ENCODE measurements at places on chromosomes 6 and 20. TPM values are rescaled to one million over a fixed set of nuclear protein-coding genes. Genes with fewer than 3 reads are reported as not detected.

Gene COL10A1
- 0.55 TPM for polyA plus RNA-seq

Gene HRH3
- 0.15 TPM for polyA plus RNA-seq

GRCh38 chr6:166633732-166634535 is 6.9 kb upstream of the RPS6KA2 start:
- DNase-seq, result no peak

DNA sequence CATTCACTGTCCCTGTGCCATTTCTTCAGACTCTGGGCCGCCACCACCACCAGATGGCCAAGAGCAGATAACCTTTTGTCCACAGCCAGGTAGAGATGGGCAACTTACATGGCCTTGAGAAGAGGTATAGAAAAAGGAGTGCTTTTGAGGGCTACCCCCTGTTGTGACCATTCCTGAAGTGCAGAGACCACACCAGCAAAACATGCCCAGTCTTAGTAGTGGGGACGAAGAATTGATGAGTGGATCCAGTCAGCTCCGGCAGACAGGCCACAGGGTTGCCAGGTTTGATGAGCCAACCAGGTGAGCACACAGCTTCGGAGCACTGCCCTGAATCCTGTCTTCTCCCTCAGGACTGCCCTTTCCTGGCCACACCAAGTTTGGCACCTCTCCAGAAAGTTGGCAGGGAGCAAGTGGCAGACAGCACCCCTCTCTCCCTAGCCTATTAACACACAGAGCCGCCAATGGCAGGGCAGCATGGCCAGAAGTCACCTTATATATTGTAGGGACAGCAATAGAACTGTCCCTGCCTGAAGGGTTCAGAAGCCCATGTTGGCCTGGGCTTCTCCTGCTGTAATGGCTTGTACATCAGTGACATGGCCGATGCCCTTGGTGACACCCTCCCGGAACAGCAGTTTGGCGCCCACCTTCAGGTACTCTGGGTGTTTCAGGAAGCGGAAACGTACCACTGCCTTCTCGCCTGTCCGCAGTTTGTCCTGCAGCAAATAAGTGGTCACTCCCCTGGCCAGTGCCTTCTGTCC is 7.8 kb downstream of the GTPBP2 start:
- no peak for DNase-seq

DNA sequence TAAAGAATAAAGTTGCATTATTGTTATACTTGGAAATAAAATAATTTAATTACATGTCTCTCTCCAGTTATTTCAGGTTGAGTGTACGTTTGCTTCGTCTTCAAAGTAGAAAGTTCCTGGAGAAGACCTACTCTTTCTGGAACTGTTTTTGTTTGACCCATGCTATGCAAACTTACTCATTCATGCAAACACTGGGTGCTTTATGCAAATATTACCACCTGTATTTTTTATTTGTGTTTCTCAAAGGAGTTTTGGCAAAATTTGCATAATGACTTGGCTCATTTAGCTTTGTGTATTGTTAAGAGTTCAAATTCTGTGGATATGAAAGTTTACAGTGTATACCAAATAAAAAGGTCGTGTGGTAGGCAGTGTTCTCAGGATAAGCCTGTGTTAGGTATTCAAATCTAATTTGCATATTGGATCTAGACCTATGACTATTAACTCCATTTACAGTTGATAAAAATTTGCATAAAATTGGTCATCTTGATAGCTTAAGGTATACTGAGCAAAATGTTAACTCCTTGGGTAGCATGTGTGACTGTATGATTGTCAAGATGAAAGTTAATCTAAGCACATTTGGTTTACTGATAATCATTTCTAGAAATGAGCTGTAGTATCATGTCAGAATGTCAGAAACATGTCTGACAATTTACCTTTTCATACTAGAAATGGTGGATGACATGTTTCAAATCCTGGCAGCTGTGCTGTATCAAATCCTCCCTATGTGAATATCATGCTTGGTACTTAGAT is 65.2 kb downstream of the CDKAL1 start:
- no peak for DNase-seq

DNA sequence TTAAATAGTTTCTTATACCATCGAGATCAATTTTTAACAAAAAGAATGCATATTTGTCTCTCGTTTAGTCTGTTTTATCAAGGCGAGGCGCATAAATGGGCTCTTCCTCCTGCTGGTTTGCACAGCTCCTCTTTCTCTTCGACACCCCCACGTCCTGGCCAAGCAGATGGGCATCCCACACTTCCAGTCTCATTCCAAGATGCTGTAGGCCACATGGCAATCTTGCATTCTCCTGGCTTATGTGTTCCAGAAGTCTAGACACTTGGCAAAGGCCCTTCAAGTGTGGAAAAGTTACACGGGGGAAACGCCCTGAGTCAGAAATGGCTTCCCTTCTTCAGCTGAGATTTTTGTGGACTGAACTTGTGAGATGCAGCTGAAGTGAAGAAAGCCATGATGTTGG is 447.1 kb downstream of the QKI start:
- DNase-seq, result no peak

- DNase-seq, result no peak
Measured at GRCh38 chr20:1417273-1417672, 24.4 kb upstream of the FKBP1A start.

DNA sequence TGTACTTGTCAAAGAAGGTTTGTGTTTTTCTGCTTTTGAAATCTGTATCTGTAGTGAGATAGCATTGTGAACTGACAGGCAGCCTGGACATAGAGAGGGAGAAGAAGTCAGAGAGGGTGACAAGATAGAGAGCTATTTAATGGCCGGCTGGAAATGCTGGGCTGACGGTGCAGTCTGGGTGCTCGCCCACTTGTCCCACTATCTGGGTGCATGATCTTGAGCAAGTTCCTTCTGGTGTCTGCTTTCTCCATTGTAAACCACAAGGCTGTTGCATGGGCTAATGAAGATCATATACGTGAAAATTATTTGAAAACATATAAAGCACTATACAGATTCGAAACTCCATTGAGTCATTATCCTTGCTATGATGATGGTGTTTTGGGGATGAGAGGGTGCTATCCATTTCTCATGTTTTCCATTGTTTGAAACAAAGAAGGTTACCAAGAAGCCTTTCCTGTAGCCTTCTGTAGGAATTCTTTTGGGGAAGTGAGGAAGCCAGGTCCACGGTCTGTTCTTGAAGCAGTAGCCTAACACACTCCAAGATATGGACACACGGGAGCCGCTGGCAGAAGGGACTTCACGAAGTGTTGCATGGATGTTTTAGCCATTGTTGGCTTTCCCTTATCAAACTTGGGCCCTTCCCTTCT is 18.4 kb downstream of the CD83 start:
- no peak for DNase-seq
